Right renal cortex interstitium (tissue), 3 donors: ENCODE measurements at places on chromosomes 5 and 9. TPM values are rescaled to one million over a fixed set of nuclear protein-coding genes. Genes with fewer than 3 reads are reported as not detected.

DNA sequence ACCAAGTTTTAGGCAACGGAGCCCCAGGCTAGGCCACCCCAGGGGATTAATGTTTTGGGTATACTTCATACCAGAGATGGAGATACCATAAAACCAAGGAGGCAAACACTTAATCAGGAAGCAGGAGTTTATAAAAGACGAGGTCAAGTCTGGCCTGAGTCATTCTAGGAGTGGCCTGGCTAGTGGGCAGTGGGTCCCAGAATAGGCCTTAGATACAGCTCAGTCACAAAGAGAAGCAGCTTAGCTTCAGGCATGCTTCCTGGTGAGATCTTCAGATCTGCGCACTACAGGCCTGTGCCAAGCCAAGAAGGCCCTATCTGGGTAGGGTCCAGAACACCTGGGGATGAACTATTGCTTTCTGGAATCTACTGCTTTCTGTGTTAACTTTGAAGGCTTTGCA, 20.6 kb upstream of the NR5A1 start:
- no peak for DNase-seq

GRCh38 chr9:97293207-97293721, 14.2 kb upstream of the CCDC180 start:
- no peak for DNase-seq

DNA sequence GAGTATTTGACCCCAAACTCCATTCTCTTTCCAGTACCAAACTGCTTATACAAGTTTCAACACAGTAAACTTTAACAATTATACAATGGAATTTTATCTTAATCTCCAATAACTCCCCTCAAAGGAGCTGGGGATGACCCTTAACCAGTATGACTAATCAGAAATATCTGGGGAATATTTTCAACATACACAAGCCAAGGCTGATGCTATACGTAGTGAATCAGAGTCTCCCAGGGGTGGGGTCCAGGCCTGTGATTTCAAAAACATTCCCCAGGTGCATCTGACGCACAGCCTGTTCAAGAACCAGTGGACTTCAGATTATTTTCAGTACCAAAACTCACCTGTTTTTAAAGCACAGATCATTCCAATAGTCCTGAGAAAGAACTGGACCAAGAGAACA, 11.8 kb upstream of the SEMA5A start:
- no peak for DNase-seq

- no peak for DNase-seq
These were observed 222.8 kb downstream of the NR2F1-AS1 start for GRCh38 chr5:93358176-93358575.

- DNase-seq, result no peak
These were observed 487.2 kb downstream of the SPATA31D1 start for GRCh38 chr9:82475584-82476301.

DNA sequence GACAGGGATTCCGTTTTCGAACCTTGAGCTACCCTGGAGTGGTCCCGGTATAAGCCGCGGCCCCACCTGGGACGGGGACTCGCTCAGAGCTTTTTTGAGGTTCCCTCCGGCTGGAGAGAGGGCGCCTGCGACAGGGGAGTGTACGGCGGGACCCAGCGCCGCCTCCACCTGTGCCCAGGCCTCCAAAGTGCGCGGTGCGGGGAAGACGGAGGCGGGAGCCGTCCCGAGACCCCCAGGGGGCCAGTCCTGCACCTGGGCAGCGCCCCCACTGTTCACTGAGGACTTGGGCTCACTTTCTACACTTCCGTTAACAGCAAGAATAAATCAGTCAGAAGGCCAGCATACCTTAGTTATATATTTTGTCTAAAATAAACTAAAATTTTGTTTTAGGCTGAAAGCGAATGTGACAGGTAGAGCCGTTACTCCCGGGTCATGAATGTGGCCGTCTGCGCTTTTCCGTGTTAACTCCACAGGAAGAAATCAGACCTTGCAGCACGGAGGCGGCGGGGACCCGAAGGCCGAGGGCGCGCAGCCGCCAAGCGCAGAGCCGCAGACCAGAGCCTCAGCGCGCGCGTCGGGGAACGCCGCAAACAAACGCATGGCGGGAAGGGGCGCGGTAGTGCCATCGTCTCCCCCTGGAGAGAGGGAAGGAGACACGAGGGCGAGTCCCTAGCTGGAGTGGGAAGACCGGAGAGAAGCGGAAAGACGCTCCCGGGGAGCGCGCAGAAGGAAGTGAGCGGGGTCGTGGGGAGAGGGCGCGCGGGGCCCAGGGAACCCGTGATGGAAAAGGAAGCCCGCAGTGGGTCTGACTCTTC, 14.1 kb downstream of the TRIM7 start:
- no peak for DNase-seq

GRCh38 chr9:98096091-98096490, 22.9 kb downstream of the TRIM14 start:
- DNase-seq, result no peak

DNA sequence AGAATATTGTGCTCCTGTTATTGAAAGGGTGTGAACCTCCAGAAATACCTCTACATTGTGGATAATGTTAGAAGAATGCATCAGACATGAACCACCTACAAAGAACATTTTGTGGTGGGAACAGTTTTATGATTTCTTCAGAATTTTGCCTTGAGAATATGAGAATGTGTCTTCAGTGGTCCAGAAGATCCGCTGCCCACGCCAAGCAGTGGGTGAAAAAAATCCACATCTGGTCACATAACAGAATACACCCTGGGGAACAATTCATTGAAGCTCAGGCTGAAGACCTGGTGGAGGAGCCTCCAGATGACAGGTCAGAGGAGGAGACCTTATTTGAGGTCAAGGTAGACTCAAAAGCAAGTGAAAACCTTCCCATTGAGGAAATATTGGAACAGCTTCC, 69.1 kb downstream of the DEPDC1B start:
- no peak for DNase-seq

GRCh38 chr9:83432104-83432627, 106.0 kb downstream of the FRMD3 start:
- no peak for DNase-seq

Gene LCN2
- polyA plus RNA-seq, result 0.86 TPM

Gene C9orf152
- 0.35 TPM for polyA plus RNA-seq

DNA sequence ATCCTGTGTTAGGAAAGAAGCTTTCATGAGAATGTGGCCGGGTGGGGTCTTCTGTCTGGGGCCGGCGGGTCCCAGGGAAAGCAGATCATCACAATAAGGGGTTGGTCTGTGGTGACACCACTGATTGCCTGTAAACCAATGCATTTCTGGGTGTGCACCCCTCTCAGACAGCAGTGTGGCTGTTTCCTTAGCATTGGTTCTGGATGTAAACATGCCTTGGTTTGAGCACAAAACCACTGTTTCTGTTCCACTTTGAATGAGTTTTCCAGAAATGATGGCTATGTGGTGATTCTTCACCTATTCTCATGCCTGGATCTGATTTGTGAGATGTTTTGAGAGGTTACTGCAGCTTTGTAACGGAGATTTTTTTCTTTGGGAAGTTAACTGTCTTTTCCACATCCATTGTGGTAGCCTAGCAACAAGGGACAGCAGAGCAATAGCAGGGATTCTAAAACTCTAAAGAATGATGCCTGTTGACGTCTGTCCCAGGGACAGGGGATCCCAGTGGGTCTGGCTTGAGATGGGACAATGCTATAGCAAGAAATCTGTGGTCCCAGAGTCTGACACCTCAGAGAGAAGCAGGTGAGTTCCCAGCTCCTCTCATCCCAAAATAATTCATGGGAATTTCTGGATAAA, at the start of gene CCDC192:
TSS of gene CCDC192 (plus strand) at position 466 of the 636 bp plus-strand sequence. CDS start at position 521, 55 bp downstream.
- no peak for DNase-seq

Gene GRXCR2
- polyA plus RNA-seq, result not detected

Gene SLC28A3
- polyA plus RNA-seq, result 0.03 TPM

DNA sequence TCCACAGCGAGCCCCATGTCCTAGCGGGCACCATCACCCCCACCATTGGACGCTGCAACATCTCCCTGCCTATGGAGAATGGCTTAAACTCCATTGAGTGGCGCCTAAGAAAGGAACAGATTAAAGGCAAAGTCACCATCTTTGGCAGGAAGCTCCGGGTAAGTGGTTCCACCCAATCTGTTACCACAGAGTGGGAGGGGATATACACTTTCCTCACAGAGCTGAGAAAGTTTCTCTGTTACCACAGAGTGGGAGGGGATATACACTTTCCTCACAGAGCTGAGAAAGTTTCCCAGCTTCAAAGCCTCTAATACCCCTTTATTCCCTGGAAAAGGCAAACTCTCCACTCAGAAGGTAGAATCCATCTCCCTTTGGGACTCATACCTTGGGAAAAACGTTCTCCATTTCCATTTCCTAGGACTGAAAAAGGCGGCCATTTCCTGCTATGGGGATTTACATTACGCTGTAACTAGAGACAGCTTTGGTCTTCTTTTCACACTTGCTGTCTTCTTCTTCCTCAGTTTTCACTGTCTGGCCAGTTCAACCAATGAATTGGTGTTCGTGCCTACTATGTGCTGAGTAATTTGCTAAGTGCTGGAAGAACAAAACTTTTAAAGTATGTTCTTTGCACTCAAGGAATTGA, 63.4 kb upstream of the WWC1 start:
- DNase-seq, result no peak

Gene PHF24
- polyA plus RNA-seq, result 0.21 TPM

Gene CCDC192
- polyA plus RNA-seq, result 0.55 TPM

DNA sequence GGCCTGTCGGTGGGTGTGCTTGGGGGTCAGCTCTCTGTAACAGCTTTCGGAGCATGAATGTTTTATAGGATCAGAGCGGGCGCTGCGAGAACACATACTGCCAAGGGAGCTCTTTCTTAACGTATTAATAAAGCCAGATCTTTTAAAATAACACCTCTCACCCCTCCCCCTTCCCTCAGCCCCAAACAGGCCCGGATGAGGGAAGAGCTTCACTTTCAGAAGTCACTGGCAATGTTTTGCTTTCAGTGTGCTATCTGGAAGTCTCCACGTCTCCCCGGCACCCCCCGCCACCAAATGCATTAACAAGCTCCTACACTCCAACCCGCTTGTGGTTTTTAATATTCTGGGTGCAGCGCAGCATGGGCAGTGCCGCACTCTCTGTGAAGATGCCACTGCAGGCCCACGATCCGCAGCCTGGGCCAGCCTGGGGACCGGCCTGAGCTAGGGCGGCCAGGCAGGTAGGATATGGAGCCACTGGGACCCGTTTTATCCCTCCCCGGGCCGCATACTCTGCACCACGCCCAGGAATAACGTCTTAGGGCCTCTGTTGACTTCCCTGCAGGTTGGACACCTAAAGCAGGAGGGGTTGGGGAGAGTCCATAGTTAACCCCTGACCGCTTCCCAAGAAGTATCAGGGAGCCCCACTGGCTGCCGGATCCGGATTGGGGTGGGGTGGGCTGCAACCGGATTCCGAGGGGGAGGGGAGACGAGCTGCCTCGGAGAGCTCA, 12.6 kb downstream of the NR2F1 start:
- DNase-seq, result peak; percentile 26

GRCh38 chr5:1128977-1129710, 17.3 kb upstream of the SLC12A7 start:
- DNase-seq, result no peak

GRCh38 chr5:123452401-123452800, 29.2 kb upstream of the CEP120 start:
- DNase-seq, result no peak

Gene INSL4
- not detected for polyA plus RNA-seq

Gene SYK
- 28.9 TPM for polyA plus RNA-seq

DNA sequence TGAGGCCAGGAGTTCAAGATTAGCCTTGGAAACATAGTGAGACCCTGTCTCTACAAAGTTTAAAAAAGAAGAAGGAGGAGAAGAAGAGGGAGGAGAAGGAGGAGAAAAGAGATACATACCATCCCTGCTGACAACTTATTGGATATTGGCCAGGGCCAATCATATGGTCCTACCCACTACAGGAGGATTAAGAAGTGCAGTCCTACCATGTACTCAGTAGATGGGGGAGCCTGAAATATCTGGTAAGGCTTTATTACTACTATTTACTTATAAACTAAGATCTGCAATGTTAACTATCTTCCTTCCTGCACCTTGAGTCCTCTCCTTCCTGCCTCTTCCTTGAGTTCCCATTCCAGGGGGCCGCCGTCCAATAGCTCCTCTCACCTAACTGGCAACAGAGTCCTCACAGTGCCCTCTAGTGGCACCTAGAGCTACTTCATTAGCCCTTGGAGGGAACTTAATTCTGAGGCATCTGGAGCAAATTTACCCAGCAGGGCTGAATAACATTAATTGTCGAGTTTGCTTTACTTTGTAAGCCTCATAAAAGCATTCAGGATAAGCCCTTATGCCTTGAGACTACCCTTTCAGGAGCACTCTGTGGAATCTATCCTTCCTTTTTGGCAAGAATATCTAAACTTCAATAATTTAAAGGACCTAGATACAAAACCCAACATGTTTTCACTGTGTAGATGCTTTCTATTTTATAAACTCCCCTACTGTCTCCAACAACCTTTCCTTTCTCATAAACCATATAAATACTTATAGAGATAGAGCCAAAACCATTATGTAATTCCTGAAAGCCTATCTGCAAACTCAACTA, 39.1 kb upstream of the RANBP6 start:
- peak; percentile 44 for DNase-seq

Gene CRHBP
- polyA plus RNA-seq, result 25.7 TPM

DNA sequence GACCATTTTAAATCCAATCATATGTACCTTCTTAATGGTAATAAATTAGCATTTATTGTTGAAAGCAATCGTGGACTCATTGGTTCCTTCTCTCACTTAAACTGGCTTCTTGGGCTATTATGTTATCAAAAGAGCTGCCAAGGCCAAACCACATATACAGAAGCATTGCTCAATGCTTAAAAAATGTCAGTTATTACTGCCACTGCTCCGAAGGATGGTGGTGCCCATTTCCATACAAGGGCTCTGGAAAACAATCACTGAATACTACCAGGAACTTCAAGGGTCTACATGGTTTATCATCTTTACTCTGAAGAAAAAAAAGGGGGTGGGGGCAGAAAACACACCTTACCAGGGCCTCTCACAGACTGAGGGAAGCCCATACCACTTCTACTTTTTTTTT, 104.3 kb downstream of the GNAQ start:
- no peak for DNase-seq

DNA sequence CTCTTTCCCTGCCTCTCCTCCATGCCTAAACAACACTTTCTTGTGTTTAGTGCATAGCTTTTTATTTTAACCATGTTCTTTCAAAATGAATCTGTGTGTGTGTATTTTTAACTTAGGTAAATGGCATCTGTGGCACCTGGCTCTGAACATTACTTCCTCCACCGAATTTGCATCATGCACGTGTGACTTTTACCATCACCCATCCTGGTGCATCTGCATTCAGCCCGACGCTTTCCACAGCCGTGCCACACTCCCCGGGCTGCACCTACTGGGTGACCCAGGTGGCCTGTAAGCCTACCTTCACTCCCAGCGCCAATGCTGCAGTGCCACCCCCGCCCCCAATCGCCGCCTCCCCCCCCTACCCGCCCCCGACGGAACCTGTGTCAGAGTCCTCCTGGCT, 12.7 kb upstream of the FCN1 start:
- DNase-seq, result no peak

GRCh38 chr9:81693671-81694378, 4.5 kb upstream of the TLE1 start:
- no peak for DNase-seq

Gene CDKN2B
- 0.12 TPM for polyA plus RNA-seq

GRCh38 chr9:744790-745484, 96.6 kb upstream of the DMRT1 start:
- no peak for DNase-seq

Gene TRIO
- polyA plus RNA-seq, result 83.4 TPM
